ENCODE measurements at places on chromosomes 2 and 18. TPM values are rescaled to one million over a fixed set of nuclear protein-coding genes. Genes with fewer than 3 reads are reported as not detected.

Gene SAG
- not detected for total RNA-seq

Gene SERPINB10
- total RNA-seq, result not detected

Gene REV1
- total RNA-seq, result 30.1 TPM

Gene ZBTB7C
- total RNA-seq, result not detected

Gene PDE11A
- total RNA-seq, result 0.56 TPM

Gene OSR1
- total RNA-seq, result 12.4 TPM

Gene CPO
- total RNA-seq, result not detected

Gene AFF3
- 13.9 TPM for total RNA-seq

DNA sequence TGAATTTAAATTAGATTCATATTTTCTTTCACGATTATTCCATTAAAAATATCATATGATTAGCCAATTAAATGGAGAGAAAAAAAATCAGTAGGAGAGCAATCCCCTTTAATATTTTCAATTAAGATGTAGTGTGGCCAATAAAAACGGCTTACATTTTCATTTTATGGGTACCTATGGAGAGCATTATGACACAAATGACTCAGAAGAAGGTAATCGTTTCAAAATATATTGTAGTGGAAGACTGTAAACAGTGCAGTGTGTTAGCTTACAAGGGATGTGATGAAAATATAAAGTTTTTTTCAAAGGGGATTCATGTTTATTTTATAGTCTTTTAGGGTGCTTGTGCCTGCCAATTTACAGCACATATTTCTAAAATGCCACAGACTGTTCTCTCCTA, 1507.4 kb upstream of the CELF4 start:
- DNase-seq, result no peak

GRCh38 chr18:21684731-21685130, 19.8 kb downstream of the ABHD3 start:
- no peak for DNase-seq

DNA sequence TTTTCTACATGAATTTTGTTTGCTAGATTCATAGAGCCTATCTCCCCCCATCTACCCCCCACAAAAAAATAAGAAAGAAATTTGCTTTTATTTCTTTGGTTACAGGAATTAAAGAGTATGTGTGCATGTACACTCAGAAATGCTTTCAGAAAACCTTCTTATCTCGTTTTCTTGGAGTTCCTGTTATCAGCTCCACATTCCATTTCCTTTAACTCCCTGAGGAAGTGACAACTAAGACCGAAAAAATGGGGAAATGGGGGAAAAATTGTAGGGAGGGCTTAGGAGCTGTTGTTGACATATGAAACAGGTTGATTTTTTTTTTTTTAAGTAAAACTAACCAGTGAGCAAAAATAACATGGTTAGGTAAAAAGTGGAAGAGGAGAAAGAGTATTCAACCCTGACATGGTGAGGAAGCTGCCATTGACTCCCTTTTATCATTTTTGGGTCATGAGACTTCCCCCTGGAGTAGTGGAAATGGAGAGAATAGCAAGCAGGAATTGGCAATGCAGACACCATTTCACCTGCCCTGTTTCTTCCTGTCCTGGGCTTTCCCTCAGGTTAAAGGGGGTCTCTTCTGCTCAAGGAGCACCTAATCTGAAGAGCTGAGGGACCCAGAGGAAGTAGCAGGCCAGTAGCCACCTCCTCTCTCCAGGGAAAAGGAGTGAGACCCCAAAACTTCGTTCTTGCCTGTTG, 93.5 kb downstream of the OSBPL6 start:
- no peak for DNase-seq

DNA sequence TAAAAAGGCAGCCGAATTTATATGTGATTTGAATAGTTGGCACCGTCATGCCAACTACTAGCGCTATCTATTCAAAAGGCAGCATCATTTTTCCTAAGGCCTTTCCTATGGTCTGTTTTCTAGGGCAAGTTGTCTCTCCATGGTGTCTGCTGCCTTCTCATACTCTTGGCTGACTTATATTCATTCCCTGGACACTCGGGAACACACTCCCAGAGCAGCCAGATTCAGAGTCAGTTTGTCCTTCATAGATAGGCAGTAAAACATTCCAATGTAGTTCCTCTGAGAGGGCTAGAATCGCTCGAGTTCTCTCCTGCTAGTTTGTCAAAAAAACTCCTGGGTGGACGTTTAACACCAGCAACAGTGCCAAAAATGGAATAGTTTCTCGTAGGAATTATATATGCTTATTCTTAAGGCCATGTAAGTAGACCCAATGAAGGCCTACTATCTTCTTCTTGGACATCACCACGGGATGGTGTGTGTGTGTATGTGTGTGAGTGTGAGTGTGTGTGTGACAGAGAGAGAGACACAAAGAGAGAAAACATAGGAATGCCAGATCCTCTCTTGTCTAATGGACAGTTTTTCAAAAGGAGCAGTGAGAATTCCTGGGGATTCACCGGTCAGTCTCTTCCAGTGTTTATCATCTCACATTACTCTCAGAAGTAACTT, 129.3 kb upstream of the CTAGE1 start:
- DNase-seq, result no peak

GRCh38 chr2:216710551-216711301, 15.4 kb upstream of the IGFBP5 start:
- DNase-seq, result peak; percentile 69

GRCh38 chr2:3199627-3200345, 177.8 kb downstream of the EIPR1 start:
- DNase-seq, result no peak

GRCh38 chr2:101759162-101759561, 61.7 kb downstream of the MAP4K4 start:
- peak; percentile 97 for DNase-seq

DNA sequence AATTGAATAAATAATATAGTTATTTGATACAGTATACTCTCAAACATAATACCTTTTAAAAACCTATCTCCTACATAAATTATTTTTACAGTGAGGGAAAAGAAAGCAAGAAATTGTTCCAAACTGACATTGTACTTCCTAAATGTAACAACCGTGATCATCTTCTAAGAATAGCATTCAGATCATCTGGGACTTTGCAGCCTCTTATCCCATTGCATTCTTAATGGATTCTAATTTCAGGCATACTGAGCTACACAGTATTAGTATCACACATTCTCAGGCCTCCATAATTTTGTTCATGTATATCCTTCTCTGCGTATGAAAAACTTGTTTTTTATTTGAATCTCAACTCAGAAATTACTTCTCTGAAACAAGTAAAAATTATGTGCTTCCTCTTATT, 1134.7 kb upstream of the CDH2 start:
- no peak for DNase-seq

DNA sequence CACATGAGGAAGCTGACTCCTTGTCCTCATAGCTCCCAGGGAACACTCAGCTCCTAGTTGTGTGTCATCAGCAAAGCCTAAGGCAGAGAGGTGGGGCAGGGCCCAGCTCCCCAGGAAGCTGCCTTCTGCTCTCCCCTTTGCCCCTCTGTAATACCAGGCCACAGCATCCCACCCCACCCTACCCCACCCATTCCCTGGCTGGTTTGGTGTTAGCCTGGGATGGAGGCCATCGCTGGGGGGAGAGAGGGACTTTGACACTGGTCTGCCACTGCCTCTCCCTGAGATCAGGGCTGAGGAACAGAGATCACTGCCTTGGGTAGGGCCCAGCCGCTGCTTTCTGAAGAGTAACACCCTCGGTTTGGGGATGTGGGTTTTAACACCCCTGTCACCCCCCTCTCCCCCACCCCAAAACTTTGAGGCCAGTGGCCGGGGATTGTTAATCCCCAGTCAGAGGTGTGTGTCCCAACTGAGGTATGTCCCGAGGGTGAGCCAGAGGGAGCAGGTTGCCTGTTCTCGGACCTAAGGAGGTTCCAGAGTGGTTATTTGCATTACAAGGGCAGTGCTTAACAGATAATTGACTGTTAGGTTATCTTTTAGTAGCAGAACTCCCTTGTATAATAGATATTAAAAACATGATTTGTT, 41.4 kb downstream of the TET3 start:
- DNase-seq, result peak; percentile 45

GRCh38 chr18:22639561-22639960, 221.8 kb upstream of the CTAGE1 start:
- DNase-seq, result peak; percentile 41

DNA sequence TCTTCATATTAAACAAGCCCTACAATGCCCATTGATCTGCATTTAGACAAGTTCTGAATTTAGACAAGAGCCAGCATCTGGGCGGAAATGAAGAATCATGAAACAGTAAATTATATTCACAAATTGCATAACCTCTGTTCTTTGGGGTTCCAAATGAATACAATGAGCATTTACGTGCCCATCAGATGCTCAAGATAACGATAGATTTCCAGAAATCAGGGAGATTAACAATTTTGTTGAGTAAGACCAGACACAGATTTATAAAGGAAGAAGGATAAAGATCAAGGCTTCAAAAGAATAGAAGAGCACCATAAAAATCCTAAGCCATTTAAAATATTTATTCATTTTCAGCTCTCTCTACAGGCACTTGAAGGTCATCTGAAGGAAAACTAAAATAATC, 59.7 kb upstream of the CDH20 start:
- no peak for DNase-seq

DNA sequence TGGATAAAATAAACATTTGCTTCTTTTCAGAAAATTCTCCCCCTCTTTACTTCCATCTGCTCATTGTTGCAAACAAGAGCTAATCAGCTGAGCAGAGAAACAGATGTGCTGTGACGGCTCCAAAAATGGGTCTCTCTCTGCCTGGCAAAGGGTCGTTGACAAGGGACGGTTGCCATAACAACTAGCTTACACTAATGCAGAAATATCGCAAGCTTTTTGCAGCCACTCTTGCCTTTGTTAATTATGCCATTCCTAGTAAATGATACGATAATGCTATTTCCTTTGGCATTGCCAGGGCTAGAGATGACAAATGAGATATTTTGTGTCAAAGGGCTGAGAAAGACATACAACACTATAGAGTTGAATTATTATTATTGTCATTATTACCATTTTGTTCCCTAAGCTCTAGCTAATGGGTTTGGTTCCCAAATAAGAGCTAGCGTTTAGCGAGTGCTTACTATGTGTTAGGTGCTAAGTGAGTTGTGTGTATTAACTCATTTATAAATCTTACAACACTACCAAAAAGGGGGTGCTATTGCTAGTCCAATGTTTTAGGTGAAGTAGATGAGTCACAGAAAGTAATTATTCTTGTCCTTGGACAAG, 46.8 kb downstream of the MYO3B start:
- DNase-seq, result no peak

- DNase-seq, result no peak
Measured at GRCh38 chr18:58098706-58099105, 54.7 kb downstream of the NEDD4L start.

DNA sequence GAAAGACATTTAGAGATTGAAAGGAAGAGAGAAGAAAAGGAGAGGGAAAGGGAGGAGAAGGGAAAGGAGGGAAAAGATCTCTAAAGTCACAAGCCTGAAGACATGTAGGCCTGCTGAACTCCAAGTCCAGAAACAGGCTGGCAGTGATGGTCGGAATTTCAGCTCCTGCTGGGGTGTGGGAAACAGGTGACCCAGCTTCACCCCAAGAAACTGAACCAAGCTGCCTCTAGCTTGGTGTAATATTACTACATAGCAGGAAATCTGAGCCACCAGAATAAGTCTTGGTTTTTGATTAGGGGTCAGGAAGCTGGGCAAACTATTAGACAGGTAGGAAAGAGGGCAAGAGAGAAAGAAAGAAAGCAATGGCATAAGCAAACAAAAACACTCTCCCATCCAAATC, 185.8 kb downstream of the PDE11A start:
- no peak for DNase-seq

DNA sequence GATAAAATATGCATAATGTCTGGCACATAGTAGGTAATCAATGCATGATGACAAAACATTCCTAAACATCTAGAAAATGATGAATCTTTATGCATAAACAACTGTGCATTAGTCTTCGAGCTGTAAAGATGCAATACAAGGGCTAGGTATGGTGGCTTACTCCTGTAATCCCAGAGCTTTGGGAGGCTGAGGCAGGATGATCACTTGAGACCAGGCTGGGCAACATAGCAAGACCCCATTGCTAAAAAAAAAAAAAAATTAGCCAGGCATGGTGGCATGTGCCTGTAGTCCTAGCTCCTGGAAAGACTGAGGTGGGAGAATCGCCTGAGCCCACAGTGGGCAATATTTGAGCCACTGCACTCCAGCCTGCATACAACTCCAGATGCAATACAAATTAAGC, 5.3 kb downstream of the TET3 start:
- DNase-seq, result no peak

- no peak for DNase-seq
Measured at GRCh38 chr2:148108385-148108784, 87.5 kb downstream of the MBD5 start.

- DNase-seq, result no peak
Measured at GRCh38 chr2:129769185-129769991, 210.1 kb upstream of the RAB6C start.

GRCh38 chr2:68476454-68476853, 9.1 kb downstream of the APLF start:
- DNase-seq, result no peak

- DNase-seq, result no peak
Measured at GRCh38 chr18:6412933-6413472, 1.7 kb downstream of the L3MBTL4 start.

GRCh38 chr18:55275039-55275901, 312.7 kb downstream of the TCF4 start:
- peak; percentile 82 for DNase-seq

DNA sequence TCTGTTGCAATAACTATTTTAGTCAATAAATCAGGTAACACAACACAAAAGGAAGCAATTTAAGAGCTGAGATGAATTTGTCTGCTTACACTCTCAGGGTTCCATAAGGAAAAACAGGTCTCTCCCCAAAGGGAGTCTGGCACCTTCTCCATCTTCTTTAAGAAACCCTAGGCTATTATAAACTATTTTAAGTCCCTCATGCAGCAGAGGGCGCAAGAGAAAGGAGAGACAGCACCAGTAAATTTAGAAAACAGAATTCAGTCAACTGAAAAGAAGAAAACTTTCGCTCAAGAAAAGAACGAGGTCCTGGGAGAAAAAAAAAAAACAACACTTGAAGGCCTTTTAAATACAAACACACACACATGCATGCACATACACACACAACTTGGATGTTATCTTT, 19.1 kb downstream of the SULT1C4 start:
- DNase-seq, result peak; percentile 47

DNA sequence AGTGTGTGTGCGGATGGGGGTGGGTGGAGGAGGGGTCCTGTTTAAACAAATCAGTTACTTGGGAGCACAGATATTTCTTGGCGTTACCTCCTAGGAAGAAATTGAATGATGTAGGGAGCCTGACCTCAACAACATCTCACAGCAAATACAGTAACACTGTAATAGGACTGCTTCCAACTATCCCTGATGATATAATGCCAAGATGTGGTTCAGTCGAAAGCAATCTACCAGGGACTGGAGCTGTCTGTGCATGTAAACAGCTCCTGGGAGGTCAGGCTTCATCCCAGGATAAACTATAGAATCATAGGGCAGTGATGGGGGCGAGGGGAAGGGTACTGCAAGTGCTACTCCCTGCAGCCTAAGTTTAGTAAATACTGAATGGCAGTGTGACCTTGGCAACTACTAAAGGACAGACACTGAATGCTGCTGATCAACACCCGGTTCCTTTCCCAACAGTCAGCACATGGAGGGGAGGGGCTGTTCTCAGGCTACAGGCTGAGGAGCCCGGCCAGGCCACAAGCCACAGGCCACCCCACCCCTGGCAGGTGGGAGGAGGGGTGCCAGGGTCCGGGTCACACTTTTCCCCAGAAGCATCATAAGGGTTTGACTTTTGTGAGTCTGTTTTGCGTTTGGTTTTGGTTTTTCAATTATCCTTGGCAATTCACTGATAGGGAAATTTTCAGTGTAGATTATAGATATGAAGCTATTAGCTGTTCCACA, 85.3 kb upstream of the ZNF397 start:
- DNase-seq, result peak; percentile 15

GRCh38 chr2:122001441-122001874, 246.0 kb downstream of the TSN start:
- no peak for DNase-seq

All from IMR-90 (cell line).